Right renal cortex interstitium (tissue), 3 donors: ENCODE measurements at places on chromosomes 6 and 20. TPM values are rescaled to one million over a fixed set of nuclear protein-coding genes. Genes with fewer than 3 reads are reported as not detected.

Gene GRM1
- 0.24 TPM for polyA plus RNA-seq

- DNase-seq: no peak
These were observed 816.9 kb downstream of the DHX35 start for GRCh38 chr20:39778847-39779604.

DNA sequence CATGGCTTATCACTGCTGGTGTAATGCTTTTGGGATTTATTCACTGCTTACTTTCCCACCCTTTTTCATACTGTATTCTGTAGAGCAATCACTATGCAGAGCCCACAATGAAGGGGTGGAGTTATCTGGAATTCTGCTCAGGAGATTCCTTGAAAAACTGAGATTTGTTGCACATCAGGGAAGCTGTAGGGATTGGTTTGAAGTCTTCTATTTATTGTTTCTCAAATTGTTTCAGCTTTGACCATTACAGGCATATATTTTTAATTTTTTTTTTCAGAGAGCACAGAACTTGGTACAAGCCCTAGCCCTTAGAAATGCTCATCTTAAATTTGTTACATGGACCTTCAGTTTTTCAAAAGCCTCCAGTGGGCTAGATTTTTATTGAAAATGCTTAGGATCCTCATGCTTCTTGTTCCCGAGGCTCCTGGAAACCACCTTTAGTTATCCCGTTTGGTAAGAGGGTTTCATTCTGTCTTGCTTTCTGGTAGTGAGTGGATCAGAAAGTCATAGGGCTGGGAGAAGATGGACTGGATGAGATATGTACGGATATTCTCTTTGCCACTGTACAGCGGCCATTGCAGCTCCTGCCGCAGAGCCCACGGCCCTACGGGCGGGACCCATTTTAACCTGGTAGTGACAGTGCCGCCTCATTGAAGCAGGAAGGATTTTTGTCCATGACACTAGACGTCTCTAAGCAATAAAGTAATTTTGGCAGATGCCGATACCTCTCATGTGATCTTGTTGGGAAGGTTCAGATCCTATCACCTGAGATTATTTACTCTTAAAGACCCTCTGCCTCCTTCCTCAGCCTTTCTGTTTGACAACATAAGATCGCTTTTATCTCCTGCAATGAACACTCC is 45.3 kb upstream of the ZNF184 start:
- no peak for DNase-seq

- DNase-seq: no peak
These were observed 27.8 kb upstream of the PKHD1 start for GRCh38 chr6:52115145-52115741.

Gene GABRR1
- polyA plus RNA-seq: 2.8 TPM

GRCh38 chr6:44025226-44025625 is 102.0 kb downstream of the MRPL14 start:
- DNase-seq: no peak

DNA sequence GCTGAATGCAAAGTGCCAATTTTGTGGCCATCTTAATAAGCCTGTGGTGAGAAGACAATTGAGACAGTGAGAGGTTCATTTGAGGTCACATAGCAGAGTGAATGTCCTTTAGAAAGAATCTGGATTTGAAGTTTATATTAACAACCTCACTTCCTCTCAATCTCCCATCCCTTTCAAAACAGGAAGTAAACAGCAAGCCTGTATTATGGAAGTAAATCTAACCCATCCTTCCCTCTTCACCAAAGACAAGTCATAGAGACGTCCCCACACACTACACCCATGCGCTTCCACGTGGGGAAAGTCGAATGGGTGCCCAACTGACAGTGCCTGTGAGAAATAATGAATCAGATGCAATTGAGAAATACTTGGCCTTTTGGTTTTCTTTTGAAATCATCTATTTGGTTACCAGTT is 28.8 kb upstream of the CCND3 start:
- no peak for DNase-seq

DNA sequence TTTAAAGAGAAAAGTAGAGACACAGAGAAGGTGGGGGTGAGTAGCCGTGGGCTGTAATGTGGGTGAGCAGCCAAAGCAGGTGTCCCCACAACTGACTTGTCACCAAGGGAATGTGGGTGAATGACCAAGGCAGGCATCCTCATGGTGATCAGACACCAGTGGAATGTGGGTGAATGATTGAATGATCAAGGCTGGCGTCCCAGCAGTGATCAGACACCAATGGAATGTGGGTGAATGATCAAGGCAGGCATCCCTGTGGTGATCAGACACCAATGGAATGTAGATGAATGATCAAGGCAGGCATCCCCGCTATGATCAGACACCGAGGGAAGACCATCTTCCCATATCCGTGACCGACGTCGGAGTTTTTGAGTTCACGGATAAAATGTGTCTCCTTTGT is 49.8 kb upstream of the OR14J1 start:
- DNase-seq: no peak

GRCh38 chr6:50791900-50792508 is 26.7 kb upstream of the TFAP2B start:
- DNase-seq: peak; percentile 19

DNA sequence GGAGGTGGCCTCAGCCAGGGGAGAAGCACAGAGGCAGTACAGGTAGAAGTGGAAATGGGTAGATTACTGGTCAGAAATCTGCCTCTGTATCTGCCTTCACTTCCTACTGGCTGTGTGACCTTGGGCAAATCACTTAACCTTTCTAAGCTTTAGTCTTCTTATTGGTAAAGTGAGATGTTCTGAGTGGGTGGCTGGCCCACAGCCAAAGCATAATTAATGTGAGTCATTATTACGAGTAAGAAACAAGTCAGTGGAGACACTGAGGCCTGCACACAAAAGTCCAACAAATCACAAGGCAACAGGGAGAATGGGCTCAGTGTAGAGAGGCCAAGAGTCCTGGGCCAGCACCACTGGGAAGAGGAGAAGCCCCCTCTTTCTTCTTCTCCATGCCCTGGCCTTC is 39.1 kb downstream of the NRN1 start:
- DNase-seq: no peak

- DNase-seq: no peak
These were observed 87.9 kb downstream of the PTPN1 start for GRCh38 chr20:50598074-50598473.

- DNase-seq: no peak
These were observed 41.5 kb downstream of the MAN1A1 start for GRCh38 chr6:119308048-119308570.

DNA sequence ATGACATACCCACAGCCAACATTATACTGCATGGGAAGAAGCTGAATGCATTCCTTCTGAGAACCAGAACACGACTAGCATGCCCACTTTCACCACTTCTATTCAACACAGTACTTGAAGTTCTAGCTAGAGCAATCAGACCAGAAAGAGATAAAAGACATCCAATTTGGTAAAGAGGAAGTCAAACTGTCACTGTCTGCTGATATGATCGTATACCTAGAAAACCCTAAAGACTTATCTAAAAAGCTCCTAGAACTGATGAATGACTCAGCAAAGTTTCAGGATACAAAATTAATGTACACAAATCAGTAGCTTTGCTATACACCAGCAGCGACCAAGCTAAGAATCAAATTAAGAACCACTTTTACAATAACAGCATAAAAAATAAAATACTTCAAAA is 60.5 kb downstream of the EYS start:
- no peak for DNase-seq

DNA sequence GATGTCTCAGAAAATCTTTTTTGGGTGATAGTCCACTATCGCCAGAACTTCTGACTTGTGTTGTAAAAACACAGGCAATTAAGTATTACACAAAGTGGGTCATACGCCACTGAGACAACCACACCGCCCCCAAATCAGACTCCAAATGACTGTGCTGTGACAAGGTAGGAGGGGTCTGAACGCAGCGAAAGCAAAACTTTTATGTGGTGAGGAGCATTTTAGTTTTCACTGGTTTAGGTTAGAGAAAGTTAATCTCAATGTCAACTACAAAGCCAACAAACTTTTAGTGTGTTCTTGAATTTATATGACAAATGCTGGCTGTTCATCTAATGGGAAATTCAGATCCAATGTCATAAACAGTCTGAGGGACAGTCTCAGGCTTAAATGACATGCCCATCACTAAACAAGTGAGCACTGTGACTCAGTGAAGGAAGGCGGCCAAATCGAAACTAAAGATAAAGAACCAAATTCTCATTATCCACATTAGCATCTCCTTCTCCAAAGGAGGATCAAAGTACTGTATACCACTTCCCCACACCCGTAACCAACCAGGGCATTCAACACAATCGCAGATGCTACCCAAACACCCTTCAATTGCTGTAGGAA is 186.7 kb downstream of the GJA10 start:
- no peak for DNase-seq

Gene BRD2
- 324 TPM for polyA plus RNA-seq

DNA sequence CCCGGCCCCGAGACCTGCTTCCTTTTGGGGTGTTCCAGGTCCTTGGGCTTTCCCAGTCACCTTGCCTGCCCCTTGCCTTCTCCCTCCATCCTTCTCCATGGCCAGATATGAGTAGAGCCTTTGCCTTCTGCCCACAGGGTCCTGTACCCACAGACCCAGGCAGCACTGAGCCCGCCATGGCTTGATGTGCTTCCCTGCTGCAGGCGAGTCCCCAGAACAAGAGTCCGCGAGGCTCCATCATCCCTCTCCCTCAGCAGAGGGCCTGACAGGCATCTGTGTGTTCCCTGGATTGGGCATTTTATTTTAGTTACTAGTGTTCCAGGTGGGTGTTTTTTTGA is 21.9 kb downstream of the PYGB start:
- DNase-seq: no peak

GRCh38 chr6:115594891-115595290 is 465.8 kb downstream of the FRK start:
- DNase-seq: no peak

Gene OPRM1
- not detected for polyA plus RNA-seq

DNA sequence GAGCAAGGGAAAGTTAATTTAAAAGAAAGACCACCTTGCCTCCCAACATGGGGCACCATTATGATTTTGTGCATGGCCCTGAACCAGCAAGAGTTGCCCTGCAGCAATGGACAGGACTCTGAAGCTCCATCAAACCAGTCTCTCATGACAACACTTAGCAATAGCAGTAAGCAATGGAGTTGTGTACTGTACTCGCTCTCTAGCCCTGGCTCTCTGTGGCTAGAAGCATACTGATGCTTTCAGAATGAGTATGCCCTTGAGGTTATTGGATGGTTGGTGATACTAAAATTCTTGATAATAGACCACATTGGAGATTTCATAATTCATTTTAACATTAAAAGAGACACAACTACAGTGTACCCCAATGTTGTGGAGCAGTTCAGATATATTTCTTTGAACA is 23.2 kb upstream of the LMBRD1 start:
- no peak for DNase-seq

GRCh38 chr20:2273634-2274302 is 22.0 kb upstream of the TGM3 start:
- DNase-seq: no peak

Gene DPPA5
- not detected for polyA plus RNA-seq

Gene SERPINB6
- 94.6 TPM for polyA plus RNA-seq

DNA sequence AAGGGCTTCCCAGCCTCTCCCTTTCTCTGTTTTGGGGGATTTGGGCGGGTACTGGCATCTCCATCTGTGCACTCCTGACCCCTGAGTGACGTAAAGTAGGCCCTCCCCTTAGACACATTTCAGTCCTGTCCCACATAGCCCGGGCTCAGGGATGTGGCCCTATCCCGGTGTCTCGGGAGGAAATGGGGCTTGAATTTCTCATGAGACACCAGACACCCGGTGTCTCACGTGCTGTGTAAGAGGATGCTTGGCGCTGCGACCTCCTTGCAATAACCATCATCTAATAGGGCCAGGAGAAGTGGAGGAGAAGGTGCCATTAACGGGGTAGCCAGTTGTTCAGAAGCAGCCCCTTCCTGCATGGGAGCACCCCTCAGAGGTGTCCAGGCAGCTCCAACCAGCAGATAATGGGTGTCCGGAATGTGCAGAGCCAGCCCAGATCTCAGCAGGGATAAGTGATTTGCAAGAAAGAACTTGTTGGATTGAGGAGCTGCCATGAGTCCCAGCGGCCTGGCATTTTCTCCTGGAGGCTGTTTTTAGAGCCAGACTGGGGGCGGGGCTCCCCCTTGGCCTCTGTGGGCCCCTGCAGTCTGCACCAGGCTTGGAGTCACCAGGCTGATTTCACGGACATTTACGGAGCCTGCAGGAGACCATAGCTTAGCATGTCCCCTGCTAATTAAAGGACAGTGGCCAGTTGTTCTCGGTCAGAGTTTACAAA is 372.0 kb downstream of the PREX1 start:
- no peak for DNase-seq

GRCh38 chr6:30219244-30219643 is 6.0 kb upstream of the TRIM26 start:
- no peak for DNase-seq

GRCh38 chr6:150640556-150641209 is 41.0 kb downstream of the PLEKHG1 start:
- no peak for DNase-seq

Gene HCRTR2
- polyA plus RNA-seq: 0.19 TPM

Gene DDAH2
- polyA plus RNA-seq: 166 TPM

GRCh38 chr20:61850926-61851900 is 214.5 kb downstream of the TAF4 start:
- no peak for DNase-seq

DNA sequence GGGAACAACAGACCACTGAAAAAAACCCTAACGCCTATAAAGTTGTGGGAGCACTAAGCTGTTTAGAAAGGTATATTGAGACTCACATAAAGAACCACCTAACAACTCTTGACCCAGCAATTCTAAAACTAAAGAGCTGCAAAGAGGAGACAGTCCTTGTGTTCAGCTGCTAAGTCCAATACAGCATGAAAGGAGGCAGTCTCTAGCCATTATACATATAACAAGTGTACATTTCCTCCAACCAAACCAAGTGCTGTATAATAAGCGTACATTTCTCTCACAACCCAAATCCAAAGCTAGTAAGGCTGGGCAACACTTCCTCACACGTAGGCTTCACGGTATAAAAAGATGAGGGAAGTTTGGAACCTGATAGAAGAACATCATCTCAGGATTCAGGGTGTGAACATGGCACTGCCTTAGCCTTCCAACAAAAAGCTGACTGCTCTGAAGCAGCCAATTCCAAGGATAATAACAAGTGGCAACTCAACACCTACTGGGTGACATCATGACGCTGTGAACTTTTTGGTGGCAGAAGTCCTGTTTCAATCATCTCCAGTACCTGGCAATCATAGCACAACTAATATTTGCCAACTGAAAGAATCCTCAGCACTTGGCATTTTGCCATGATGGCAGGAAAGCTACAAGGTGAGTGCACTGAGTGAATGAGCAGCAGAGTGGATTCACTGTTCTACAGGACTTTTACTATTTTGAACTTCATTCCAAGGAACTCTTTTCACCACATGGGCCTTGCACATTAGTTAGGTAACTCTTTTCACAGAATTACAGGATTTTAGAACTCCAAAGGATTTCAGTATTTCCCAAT is 16.6 kb downstream of the TBC1D20 start:
- DNase-seq: no peak

Gene OSBPL2
- 27.8 TPM for polyA plus RNA-seq

GRCh38 chr6:21887231-21888185 is 294.0 kb downstream of the SOX4 start:
- DNase-seq: no peak

GRCh38 chr6:3406891-3407809 is 49.7 kb downstream of the SLC22A23 start:
- DNase-seq: no peak

Gene TMEM74B
- polyA plus RNA-seq: 2.6 TPM
